ENCODE measurements at places on chromosomes 1 and 21.

DNA sequence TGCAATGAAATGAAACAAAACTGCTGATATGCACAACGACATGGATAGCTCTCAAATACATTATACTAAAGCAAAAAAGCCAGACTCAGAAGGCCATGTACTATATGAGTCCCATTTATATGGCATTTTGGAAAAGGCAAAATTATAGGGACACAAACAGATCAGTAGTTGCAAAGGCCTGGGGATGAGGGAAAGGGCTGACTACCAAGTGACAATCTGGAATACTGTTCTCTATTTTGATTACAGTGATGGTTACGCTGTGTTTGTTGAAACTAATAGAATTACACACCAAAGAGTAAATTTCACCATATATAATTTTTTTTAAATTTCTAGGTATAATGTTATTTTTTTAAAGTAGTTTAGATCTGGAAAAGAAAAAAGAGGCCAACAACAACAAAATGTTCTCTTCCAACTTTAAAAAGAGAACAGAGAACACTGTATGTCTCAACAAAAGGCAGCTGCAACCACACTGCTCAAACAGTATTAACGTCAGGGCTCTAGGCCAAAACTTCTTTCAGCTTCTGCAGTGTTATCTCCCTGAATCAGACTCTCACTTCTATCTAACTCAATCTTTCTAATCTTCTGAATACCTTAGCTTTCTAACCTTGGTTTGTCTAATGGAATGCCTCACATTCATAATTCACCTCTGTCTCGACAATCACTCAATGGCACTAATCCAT is 75.8 kb downstream of the FOXJ3 start:
- DNase-seq: no peak

DNA sequence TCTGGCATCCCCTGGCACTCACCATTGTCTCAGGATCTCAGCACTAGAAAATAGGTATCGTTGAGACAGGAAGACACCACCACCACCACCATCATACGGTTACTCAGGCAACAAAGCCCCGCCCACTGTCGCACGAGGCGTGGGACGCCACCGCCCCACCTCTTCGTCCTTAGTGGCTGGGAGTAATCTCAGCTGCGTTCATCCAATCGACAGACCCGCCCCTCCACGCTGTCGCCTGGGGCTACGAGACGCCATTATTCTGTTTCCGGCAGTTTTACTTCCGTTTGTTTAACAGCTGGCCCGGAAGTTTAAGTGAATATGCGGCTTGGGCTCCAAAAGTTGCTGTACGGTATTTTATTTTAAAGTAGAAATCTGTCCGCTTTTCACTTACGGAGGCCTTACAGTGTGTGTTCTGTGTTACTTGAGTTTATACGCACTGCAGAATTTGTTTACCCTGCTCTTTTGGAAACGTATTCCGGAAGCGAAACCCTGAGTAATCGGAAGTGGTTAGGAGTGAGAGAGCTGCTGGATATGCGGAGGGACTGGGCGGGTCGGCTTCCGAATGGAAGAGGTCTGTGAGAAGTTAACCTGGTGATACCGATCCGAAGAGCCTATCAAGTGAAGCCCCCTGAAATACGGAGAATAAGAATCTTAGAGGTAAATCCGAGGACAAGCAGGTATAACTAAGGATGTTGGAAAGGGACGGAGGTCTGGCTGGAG is at the start of the genes BLZF1 and NME7:
BLZF1 (plus strand) TSS at position 510 of the 720 bp plus-strand sequence. CDS start 1,328 bp downstream, outside the sequence.
NME7 (minus strand) TSS at position 112 of the 720 bp plus-strand sequence; CDS start at position 25, 87 bp downstream.
- peak; percentile 94 for DNase-seq

DNA sequence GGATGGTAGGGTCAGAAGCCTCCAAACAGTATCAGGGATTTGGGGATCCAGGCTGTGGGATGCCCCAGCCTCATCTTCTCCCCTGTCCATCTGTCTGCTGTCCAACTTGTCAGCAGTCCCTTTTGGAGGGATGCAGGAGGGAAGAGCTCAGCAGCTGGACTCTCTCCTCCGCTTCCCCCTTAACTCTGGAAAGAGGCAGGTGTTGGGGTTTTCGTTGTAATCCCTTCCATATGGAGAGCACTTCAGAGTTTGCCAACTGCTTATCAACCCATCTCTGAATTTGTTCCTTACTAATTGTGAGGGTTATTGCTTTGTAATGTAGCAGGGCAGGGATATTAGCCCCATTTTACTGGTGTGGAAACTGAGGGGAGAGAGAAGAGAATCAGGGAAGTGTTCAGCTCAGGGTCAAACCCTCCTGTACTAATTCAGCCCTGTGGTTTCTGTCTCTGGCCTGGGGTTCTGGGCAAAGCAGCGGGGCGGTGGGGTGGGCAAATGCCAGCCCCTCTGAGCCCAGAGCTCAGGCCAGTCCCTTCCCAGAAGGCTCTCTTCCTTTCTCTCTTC is 3.2 kb downstream of the CITED4 start:
- DNase-seq: no peak

DNA sequence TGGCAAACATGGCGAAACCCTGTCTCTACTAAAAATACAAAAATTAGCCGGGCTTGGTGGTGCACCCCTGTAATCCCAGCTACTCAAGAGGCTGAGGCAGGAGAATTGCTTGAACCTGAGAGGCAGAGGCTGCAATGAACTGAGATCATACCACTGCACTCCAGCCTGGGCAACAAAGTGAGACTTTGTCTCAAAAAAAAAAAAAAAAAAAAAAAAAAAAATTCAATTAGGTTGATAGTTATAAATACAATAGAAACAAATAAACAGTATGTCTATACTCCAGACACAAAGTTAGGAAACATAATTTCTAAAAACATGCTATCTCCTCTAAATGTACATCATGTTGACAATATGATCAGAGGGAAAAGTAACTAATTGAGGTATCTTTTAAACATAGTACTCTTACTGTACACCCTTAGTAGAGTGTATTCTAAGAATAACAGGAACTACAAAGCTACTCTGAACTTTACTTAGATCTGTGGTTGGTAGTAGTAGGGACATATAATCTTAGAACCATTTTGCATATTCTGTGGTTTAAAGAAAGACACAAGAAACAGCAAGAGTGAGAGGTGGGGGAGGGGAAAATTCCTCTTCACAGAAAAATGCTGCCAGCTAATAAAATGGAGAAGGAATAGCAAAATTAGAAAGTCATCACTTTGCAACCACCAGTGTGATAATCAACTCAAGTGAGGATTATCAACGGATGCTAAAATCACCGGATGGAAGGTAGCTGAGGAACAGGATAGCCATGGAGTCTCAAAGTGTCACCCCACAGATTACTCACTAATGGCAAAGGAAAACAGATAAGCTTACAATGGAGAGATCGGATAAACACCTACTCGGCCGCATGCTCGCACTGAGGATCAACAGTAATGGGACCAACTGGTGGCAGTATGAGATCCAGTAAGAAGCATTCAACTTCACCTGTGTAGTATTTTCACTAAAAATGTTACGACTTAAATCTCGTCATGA is 35.0 kb downstream of the MTOR start:
- DNase-seq: no peak

- no peak for DNase-seq
These were observed 2.2 kb downstream of the DEGS1 start for GRCh38 chr1:224185208-224185607.

DNA sequence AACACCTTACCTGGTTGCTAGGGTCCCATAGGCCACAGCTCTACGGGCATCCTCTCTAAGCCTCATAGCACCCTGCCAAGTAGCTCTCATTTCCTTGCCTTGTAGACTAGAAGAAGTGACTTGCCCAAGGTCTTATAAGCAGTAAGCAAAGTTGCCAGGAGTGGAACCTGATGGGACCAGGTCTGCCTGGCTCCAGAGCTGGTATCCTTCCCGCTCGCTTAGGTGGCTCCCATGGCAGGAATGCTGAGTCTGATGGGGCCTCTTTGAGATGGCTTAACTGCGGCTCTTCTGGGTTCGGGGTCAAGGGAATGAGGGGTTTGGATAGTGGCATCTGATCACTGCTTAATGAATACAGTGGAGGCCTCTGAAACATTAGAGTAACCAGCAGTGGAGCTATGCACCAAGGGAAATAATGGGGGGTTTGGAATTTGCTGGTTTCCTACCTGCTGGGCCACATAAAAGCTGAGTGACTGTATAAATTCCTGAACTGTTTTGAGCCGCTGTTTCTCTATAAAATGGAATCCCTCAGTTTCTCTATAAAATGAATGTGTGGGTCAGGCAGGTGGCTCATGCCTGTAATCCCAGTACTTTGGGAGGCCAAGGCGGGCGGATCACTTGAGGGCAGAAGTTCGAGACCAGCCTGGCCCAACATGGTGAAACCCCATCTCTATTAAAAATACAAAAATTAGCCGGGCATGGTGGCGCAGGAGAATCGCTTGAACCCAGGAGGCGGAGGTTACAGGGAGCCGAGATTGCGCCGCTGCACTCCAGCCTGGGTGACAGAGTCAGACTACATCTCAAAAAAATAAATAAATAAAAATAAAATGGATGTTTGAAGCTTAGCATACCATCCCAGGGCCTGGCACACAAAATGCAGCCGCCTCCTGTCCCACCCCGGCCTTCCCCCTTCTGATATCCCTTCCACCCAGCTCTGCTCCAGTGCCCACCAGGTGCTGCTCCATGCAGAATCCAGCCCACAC is 12.4 kb downstream of the FAM151A start:
- no peak for DNase-seq

DNA sequence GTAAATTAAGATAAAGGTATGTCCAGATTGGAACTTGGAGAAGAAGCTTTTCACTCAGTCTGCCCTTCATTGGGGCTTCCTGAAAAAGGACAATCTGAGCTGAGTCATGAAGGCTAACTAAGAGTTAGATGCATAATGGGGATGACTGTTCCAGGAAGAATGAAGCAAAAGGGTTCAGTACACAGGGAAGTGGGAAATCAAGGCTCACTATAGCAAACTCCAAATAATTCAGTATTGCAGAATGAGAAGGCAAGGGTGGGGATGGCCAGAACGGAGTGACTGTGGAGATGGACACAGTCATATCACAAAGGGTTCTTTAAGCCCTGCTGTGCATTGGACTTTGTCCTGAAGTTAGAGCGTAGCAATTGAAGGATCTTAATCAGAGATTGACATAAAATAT is 158.3 kb downstream of the FGGY start:
- DNase-seq: no peak

GRCh38 chr1:53316424-53316765 is 11.5 kb downstream of the LRP8 start:
- DNase-seq: no peak

GRCh38 chr1:156155756-156156510 is 2.5 kb downstream of the SEMA4A start:
- no peak for DNase-seq

GRCh38 chr1:158021721-158022120 is 28.3 kb downstream of the KIRREL1 start:
- DNase-seq: no peak

GRCh38 chr1:42657981-42658876 is at the start of gene PPIH:
TSS of gene PPIH (plus strand) at chr1:42658423. CDS start at chr1:42658447, 24 bp downstream.
- DNase-seq: peak; percentile 94

DNA sequence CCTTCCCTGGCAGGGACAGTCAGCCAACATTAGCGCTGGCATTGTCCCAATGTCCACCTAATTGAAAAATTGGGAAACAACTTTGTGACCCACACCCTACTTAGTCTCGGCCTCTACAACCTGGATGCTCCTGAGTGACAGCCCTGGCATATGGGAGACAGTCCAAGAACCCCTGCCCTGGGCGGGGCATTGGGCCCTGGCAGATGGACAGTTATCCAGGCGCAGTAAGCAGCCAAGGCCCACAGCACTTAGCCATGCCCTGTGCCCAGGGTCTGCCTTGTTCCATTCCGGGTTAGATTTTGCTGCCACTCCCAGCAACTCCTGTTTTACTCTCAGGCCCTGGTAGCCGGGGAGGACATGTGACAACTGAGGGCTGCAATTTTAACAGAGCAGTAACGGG is 50.3 kb downstream of the NFASC start:
- no peak for DNase-seq

DNA sequence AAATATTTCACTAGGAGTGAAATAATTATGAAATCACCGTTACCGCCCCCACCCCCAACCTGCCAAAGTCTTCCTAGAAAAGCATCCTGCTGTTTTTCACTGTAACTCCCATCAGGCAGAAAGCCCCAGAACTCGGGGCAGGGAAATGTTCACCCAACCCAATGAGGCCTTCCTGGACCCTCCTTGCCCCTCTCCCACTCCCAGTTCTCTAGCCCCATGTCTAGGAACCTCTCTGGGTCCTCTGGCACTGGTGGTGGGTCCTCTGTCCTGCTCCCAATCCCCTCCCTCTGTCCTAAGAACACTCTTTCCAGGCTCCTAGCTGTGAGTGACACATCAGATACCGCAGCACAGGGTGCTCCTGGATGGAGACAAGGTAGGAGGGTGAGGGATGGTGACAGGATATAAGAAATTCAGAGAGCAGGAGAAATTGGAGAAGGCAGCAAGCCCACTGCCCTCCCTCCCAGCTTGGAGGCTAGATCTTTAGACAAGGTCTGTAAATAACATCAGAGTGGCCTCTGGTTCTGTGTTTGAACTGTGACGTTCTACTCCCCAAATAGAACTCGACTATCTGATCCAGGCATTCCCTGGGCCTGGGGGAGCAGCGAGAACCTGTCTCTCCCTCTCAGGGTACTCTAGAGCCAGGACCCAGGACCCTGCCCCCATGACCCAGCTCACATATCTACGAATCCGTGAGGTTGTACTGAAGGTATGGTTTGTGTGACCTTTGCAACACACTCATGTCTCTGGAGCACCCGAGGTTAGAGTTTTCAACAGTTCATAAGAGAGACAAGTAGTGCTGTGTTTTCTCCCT is 23.3 kb upstream of the BTG2 start:
- no peak for DNase-seq

DNA sequence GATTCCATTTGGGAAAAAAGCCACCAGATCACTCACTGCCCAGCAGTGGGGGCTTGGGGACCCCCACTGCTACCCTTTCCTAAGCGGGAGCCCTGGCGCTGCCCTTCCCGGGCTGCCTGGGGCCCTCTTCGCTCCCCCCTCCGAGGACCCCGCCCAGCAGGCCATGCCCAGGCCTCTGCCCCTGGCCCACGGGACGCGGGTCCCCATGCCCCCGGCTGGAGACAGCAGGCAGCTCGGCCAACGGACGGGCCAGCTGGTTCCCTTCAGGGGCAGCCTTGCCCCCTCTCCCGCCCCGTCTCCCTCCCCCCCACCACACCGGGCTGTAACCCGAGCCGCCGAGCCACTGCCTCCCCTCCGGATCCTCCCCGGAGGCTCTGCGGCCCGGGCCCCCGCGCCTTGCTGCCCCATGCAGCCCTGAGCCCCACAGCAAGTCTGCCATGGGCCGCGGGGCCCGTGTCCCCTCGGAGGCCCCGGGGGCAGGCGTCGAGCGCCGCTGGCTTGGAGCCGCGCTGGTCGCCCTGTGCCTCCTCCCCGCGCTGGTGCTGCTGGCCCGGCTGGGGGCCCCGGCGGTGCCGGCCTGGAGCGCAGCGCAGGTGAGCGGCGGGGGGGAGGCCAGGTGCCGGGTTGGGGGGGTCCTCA is at the start of gene MMP23B:
MMP23B (plus strand) TSS at position 392 of the 639 bp plus-strand sequence; CDS start at position 438, 46 bp downstream.
- DNase-seq: no peak

- no peak for DNase-seq
These were observed 212.7 kb upstream of the SAMSN1 start for GRCh38 chr21:14758849-14759248.

GRCh38 chr1:233085566-233085965 is 135.2 kb downstream of the NTPCR start:
- no peak for DNase-seq

All from nucleus accumbens (tissue), 56 donors.